ENCODE measurements at places on chromosomes 11 and 22.

GRCh38 chr22:30483169-30483568 is 11.4 kb upstream of the SEC14L3 start:
- peak; percentile 26 for DNase-seq

- DNase-seq: no peak
These were observed 81.1 kb downstream of the PIWIL3 start for GRCh38 chr22:24693379-24693778.

- no peak for DNase-seq
These were observed 51.8 kb upstream of the ASPHD2 start for GRCh38 chr22:26377170-26377830.

DNA sequence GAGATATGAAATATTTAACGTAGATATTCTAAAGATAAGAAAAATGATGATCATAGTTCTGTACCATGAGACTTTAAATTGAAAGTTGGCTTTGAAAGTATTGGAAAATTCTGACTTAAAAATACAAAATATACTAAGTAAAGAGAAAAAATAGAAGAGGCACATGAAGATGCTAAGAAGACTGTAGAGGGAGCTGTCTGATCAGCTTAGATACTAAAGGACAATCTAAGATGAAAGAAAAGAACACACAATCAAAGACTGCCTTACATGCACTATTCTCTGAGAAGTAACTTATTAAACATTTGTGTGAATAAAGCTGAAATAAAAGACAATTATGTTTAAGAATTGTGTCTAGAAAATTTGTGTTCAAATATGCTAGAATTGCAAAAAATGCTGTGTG is 55.1 kb downstream of the RBMXL2 start:
- no peak for DNase-seq

- DNase-seq: no peak
These were observed at the start of gene CCDC81 for GRCh38 chr11:86374586-86374985. Gene CCDC81 (plus strand): TSS chr11:86374887. CDS start chr11:86375164, 277 bp downstream.

DNA sequence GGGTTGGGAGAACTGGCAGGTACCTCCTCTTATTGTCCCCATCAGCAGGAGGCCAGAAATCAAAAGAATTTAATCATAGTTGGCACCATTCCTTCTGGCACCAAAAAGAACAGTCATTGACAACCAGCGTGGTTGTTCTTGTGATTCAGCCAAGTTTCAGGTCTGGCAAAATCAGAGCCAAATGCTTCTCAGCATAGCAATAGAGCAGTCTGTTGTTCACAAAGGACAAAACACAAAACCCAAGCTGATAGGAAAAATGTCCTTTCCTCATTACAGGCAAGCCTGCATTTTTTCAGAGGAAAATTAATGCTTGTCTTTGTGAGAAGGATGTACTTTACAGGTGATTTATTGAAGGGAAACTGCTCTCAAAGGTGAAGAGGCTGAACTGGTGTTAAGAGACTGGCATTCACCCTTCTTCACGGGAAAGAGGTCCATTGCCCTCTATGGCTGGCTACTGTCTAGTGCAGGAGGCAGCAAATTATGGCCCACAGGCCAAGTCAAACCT is 241.8 kb upstream of the ARHGAP42 start:
- peak; percentile 13 for DNase-seq

DNA sequence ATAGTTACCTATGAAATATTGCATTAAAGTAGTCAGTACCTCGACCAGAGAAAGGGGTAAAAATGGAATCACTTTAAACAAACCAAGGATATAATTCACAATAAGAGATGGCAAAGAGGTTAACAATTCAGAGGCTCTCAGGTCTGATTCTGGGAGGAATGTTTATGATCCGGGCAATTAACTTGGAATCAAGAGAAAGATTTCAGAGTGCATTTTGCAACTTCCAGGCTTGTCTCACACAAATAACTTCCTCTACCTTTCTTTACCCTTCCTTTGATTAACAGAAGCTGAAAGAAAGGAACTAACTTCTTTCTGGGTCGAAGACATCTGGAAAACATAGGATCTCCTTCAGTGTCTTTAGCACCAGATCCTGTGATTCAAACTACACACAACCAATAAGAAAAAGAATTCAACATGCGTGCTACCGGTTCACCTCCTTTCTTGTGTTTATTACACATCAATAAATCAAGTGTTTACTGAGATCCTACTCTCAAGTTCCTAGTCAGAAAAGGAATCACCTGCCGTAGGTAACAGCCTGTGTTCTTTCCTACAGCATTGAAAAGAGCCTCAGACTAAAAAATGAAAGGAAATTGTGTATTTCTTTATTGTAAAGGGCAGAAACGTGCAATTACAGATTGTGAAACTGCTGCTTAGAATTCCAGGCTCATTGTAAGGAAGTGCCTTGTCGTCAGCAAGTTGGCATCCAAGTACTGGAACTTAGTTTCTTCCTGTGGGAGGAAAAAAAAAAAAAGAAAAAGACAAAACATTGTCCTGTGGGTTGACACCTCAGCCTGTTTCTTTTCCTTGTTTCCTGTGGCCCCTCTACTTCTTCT is 29.5 kb downstream of the CARD18 start:
- no peak for DNase-seq

DNA sequence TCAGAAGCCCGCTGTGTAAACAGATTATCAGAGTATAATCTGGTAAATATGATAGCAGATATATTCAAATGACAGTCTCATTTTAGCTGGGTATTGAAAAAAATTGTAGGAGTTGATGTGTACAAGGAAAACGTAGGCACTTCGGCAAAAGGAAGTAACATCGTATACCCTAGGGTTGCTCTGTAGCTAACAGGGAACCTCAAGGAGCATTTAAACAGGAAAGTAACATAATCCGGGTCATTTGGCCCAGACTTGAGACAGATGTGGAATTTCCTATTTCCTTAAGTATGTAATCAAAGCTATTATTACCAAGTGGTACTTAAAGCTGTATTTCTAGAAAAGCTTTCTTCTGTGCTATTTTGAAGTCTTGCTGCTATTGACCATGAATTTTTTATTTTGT is 215.6 kb downstream of the DDX10 start:
- DNase-seq: no peak

DNA sequence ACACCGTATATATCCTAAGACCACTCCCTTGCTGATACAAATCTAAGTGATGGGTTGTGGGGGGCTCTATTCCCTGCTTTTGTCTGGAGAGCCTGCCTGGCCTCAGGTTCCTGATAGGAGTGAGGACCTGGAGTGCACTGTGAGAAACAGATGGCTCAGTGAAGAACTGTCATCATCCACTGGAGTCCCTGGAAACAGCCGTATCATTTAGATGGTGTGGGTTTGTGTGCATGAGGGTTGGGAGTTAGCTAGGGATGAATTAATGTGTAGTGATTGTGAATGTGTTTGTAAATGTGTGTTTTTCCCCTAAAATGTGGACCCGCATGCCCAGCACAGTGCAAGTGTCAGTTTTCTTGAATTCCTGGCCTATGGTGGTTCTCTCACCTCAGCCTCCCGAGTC is 111.6 kb downstream of the CRYBB2 start:
- no peak for DNase-seq
